Epithelial cell of alveolus of lung (primary cell): ENCODE measurements at places on chromosomes 5 and 9. TPM values are rescaled to one million over a fixed set of nuclear protein-coding genes. Genes with fewer than 3 reads are reported as not detected.

The C9orf152 gene
- 0.13 and 0.16 TPM in 2 replicates for total RNA-seq

The ACER2 gene
- 0.56 and 1.3 TPM in 2 replicates for total RNA-seq

The ECSCR gene
- 0.80 and 1.3 TPM in 2 replicates for total RNA-seq

The OMD gene
- total RNA-seq, result not detected in 2 replicates

The FIBCD1 gene
- 4.7 and 30.7 TPM in 2 replicates for total RNA-seq

The FCHO2 gene
- 5.8 and 11.9 TPM in 2 replicates for total RNA-seq

The DBH gene
- not detected in 2 replicates for total RNA-seq

The BRINP1 gene
- total RNA-seq, result 0.48 TPM in 1 of 2 replicates, not detected in the other

The HAPLN1 gene
- 0.16 and 9.4 TPM in 2 replicates for total RNA-seq

The ZBED3 gene
- 0.65 and 1.7 TPM in 2 replicates for total RNA-seq

The PTPRD gene
- total RNA-seq, result 4.8 and 65.2 TPM in 2 replicates
